T-helper 2 cell (primary cell): ENCODE measurements at places on chromosomes 4 and X.
A peak's percentile ranks its signal among the peaks of the same experiment; 100 is the strongest.

GRCh38 chr4:74410272-74410671 lies 34.7 kb upstream of the AREG start:
- DNase-seq: no peak

DNA sequence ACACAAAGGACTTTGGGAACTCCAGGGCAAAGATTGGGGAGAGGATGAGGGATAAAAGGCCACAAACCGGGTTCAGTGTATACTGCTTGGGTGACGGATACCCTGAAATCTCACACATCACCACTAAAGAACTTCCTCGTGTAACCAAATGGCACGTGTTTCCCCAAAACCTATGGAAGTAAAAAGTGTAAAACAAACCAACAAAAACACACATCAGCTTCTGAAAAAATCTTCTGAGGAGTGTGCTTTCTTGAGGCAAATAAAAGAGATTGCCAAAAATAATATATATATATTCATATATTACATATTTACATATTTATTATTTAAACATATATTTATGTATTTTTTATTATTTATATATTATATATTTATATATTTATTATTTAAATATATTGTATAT lies 3.9 kb downstream of the P2RY8 start:
- no peak for DNase-seq

DNA sequence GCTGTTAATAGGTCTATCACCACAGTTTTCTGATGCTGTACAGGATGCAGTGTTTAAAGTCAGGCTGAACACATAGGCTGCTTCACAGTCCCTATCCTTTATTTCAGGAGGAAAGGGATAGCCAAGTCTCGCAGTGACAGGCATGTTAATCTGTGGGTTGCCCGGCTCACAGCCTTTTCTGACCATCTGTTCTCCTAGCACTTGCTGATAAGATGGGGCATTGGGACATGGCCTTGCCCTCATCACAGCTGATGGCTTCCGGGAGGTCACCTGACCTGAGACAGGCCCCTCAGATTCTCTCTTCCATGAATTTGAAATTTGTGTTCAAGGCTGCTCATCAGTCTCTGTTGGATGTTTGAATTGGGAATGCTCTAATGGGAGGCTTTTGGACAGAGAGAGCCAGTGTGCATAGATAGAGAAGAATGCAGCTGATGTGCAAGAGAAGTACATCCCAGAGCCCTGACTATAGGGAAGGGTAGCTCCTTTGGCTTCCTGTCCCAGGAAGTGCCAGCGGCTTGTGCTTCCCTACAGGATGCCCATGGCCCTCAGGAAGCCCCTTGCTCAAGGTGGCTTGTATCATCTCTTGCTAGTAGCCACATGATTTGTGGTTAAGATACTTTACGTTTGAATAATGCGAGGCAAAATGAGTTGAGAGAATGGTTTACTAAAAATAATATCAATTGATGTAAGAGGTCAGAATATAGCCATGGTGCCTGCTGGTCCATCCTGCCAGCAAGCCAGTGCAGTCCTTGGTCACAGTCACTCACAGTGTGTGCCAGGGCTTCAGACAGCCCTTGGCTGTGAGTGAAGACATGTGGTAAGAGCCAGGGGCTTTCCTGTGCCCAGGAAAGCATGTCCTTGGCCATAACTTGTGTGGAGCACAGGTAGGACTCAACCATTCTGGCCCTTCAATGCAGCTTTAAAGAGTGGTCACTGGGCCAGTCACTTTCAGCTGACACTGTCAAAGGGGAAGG lies 88.6 kb downstream of the TSPAN7 start:
- DNase-seq: no peak

DNA sequence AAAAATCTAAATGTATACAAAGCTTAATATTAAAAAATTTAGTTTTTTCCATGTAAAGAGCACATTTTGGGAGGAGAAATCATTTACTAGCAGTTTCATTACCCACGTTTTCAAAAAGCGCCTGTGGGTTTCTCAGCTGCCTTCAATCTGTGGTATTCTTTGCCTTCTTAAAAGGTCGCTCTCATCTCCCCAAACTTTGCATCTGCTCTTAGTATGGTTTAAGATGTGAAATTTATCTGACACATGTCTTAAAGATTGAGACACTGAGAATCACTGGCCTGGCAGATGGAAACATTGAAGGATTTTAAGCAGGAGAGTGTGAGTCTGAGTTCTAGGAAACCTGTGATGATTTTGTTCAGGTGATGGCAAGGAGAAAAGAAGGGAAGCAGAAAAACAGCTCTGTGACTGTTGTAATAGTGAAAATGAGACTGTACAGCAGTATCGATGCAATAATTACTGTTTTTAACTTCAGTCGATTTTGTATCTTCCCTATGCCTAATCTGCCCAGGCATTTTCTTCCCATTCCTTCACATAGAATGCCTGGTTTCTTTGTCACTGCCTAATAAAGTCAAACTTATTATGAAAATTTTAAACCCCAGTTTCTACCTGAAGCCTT lies 75.9 kb downstream of the PAQR3 start:
- no peak for DNase-seq

DNA sequence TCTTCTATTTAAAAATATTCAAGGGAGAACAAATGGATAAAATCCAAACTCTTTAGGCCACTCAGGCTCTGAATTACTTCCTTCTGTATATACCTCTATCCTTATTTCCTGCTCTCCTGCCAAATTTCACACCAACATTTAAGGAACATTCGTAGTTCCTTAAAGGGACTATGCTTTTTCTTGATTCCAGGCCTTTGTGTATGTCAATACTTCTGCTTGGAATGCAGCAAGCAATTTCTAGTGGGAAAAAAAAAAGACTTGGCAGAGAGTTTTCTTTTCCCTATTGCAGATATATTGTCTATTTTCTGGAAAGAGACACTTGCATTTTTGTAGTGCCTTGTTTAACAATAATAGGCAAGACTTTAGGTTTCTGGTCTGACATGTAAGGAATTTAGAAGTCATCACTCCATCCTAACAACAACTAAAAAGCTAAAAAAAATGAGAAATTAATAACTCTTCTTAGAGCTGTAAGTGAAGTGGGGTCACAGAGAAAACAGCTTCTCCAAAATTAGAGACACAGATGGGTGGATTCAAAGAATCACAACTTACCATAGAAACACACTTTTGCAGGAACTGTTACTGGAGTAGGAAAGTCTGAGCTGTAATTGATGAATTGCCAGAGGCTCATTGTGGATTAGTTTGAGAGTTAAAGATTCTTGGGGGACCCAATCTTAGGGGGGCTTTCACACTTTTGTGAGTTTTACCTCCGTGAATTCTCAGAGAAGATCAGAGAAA lies 2.1 kb upstream of the ADH5 start:
- no peak for DNase-seq

DNA sequence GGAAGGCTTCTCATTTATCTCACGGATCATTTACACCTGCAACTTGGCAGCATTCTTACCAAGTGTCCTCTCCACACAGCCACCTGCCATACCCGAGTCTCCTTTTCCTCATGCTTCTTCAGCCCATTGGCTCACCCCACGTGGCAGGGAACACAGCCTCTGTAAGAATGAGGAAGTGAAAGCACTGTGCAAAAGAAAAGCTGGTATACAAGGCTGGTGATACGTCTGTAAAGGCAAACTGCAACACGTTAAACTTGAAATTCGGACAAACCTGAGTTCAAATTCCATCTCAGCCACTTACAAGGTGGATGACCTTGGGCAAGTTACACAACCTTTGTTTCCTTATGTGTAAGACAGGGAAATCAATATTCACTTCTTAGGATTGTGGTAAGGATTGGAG lies 164.0 kb upstream of the RASGEF1B start:
- no peak for DNase-seq

DNA sequence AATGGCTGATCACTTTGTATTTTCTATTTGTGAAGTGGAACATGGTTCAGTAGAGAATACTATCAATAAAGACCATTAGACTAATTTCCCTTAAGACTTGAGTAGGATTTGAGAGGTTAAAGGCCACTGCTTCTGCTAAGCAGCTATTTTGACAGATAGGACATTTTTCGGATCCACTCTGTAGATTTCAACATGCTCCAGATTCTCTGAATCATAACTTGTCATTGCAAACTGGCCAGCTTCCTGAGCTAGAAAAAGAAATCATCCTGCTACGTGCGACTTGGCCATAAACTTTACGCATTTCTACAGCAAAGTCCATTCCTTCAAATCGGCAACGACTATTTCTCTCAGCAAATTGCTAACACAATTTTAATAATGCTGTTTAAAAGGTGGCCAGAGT lies 55.2 kb downstream of the MGST2 start:
- no peak for DNase-seq

DNA sequence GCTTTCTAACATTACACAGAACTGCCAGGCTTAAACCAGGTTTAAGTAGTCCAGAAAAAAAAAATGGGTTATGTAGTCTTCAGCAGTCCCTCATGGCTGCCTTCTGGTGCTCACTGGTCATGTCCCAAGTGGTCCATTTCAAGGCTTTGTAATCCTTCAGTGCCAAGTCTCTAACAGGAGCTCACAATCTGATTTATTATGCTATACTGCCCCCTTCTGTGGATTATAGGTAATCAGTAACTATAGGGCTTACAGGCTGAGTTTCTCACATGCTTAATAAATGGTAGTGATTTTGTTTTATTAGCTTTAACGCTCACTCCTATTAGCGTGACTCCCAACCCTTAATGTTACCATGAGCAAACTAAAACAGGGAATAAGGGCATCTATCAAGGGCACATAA lies 92.5 kb upstream of the EDA2R start:
- DNase-seq: no peak

DNA sequence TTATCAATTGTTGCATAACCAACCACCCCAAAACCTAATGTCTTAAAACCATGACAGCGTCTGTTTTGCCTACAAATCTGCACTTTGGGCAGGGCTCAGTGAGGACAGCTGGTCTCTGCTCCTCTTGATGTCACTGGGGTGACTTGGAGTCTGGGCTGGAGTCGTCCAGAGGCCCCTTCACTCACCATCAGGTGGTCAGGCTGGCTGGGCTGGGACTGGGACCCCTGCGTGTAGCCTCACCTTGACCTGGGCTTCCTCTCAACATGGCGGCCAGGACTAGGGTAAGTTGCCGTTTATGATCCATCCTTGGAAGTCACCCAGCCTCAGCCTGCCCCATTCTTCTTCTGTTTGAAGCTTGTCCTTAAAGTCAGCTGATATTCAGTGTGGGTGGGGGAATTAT lies 116.8 kb upstream of the NKX1-1 start:
- no peak for DNase-seq

DNA sequence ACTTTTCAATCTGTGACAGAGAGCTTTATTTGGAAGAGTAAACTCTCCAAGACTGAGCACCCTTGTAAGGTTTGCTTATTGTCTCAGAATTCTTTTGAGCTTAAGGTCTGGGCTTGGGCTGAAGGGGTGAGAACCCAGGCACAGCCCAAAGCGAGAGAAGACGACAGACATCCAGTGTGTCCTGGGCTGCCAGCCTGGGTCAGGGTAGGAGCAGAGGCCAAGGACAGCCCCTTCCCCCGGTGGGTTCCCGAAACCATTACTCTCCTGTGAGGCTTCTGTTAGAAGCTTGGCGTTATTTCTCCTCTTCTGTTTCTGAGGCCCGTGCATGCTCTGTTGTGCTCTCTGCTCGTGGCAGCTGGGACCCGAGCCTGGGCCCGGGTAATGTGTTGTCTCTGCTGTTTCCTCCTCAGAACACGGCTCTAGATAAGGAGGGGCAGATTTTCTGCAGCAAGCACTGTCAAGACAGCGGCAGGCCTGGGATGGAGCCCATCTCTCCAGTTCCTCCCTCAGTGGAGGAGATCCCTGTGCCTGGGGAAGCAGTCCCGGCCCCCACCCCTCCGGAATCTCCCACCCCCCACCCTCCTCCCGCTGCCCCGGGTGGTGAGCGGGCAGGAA lies 177.5 kb downstream of the DCLK2 start:
- no peak for DNase-seq

GRCh38 chrX:38277802-38278201 lies 49.5 kb downstream of the RPGR start:
- no peak for DNase-seq

DNA sequence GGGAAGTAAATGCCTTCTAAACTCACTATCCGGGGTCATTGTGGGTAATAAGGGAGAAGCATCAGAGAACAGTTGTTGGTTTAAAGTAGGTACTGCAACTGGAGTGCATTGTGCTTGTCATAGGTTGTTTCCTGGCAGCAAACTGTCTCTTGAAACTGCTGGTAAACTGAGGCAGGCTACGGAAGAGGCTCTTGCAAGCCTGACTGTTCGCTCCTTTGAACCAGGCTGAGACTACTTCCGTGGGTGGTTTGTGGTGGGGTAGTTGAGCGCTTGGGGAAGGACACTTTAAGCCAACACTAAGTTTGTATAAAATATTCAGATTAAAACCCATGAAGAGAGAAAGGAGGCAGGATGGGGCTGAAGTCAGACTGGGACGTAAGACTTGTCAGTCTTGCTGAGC lies 45.2 kb upstream of the WDR1 start:
- peak; percentile 91 for DNase-seq

DNA sequence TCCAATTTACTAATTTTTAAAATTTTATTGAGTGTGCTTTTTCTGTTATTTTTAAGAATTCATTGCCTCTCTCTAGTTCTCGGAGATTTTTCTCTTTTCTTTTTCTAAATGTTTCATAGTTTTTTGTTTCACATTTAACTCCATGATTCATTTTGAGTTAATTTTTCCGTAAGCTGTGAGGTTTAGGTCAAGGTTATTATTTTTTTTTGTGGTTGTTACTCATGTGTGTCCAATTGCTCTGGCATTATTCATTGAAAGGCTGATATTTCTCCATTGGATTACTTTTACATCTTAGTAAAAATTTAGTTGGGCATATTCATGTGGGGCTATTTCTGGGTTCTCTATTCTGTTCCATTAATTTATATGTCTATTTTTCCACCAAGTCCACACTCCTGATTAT lies 220.8 kb downstream of the MID1IP1 start:
- DNase-seq: no peak

- no peak for DNase-seq
Measured at GRCh38 chrX:48509245-48509590, 426 bp downstream of the PORCN start.

DNA sequence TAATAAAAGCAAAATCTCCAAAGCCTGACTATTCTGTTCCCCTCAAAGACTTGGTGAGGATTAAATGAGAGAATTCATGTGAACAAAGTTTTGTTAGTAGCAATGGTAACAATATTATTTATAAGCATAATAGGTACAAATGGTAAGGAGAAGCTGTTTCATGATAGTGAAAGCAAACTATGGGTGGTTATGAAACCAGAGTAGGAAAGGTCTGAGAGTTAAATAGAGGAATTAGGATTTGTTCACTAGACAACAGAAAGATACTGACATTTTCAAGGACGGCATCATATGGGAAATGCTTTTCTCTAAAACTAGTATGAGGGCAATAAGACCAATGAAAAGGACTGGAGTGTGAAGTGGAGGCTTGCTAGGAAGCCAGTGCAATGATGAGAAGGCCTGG lies 128.6 kb upstream of the FTHL17 start:
- no peak for DNase-seq

DNA sequence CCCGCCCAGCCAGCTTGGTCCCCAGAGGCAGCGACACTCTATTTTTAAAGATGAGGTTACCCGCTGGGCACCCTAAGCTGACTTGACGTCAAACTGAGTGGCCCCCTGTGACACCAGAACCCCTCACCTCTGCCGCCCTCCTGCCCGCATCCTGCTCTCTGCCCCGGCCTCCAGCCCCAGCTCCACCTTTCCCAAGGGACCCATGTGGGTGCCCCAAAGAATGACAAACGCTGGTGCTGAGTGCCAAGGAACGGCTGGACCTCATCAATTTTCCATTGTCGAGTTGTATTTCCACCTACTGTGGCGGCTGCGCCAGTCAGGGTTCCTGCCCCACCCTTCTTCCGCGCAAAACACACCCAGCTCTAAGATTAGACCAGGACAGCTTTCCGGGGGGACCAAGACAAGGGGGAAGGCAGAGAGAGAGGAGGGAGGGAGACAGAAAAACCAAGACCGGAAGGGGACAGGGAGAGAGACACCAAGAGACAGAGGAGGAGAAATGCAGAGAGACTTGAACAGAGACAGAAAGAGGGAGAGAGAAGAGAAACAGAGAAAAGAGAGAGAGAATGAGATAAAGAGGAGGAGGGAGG lies 2.0 kb downstream of the PRKX start:
- DNase-seq: peak; percentile 75
